ENCODE measurements at places on chromosomes 5 and 9. TPM values are rescaled to one million over a fixed set of nuclear protein-coding genes. Genes with fewer than 3 reads are reported as not detected.

DNA sequence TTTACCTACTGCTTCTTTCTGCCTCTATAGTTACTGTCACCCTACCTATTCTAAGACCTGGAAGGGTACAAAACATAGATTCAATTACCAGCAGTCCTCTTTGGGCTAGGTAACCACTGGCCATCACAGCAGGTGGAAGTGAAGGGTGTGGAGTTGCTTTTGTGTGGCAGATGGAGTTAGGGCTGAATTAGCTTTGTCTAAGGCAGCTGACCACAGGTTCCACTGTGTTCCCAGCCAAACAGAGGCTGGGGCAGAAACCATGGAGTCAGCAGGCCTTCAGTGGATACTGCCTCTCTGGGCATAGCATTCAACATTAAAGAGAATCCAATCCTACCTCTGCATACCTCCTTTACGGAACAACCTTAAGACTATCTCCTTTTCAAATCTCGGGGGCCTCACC, 254.2 kb downstream of the RFX3 start:
- H3K36me3 ChIP-seq = no peaks in the 10 kb centered on the region
- no peaks in the 10 kb centered on the region for H3K27me3 ChIP-seq
- no peak overlapping the region for H3K4me3 ChIP-seq
- H3K4me1 ChIP-seq = no peaks in the 10 kb centered on the region

- H3K27ac ChIP-seq = no peak overlapping the region
- H3K36me3 ChIP-seq = no peaks in the 10 kb centered on the region
- no peak for DNase-seq
- no peak overlapping the region for H3K4me3 ChIP-seq
- no peaks in the 10 kb centered on the region for H3K27me3 ChIP-seq
These were observed 36.7 kb upstream of the F2R start for GRCh38 chr5:76679231-76679630.

GRCh38 chr9:114310471-114311450, 12.1 kb upstream of the ORM1 start:
- H3K4me1 ChIP-seq = no peaks in the 10 kb centered on the region
- H3K4me3 ChIP-seq = no peak overlapping the region
- DNase-seq = no peak
- H3K27ac ChIP-seq = no peak overlapping the region
- H3K36me3 ChIP-seq = no peaks in the 10 kb centered on the region

GRCh38 chr9:88952976-88953375, 38.3 kb upstream of the S1PR3 start:
- no peak overlapping the region for H3K4me3 ChIP-seq
- H3K4me1 ChIP-seq = no peaks in the 10 kb centered on the region
- no peak for DNase-seq

DNA sequence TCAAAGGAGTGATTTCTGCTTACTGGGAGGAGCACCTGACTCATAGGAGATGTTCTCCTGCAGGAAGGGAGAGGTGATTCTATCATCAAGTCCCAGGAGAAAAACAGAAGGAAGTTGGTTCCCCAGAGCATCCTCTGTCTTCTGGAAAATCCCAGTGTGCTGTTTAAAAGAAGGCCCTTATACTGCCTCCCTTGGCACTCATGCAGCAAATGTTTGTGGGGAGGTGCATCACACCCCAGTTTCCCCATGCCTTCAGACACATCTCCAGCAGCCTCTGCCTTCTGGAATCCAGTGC, 63.1 kb downstream of the PPARGC1B start:
- no peak overlapping the region for H3K4me3 ChIP-seq
- DNase-seq = no peak
- H3K27me3 ChIP-seq = no peaks in the 10 kb centered on the region
- no peaks in the 10 kb centered on the region for H3K36me3 ChIP-seq
- no peak overlapping the region for H3K27ac ChIP-seq

CCL21 gene
- total RNA-seq = not detected

TLX3 gene
- not detected for total RNA-seq

DRD1 gene
- total RNA-seq = 1.0 TPM

SLIT3 gene
- total RNA-seq = 26.4 TPM

SLC25A2 gene
- total RNA-seq = 0.28 TPM

Data from Panc1 (cell line).